CD8-positive, alpha-beta memory T cell (primary cell): ENCODE measurements at places on chromosomes 3 and 15. TPM values are rescaled to one million over a fixed set of nuclear protein-coding genes. Genes with fewer than 3 reads are reported as not detected.

The PTPRG gene
- not detected for total RNA-seq

The CHL1 gene
- not detected for total RNA-seq

The TUBGCP5 gene
- 20.0 TPM for total RNA-seq

The NDN gene
- total RNA-seq = 1.2 TPM

The PARL gene
- 95.9 TPM for total RNA-seq

The GREM1 gene
- not detected for total RNA-seq

The CCDC54 gene
- not detected for total RNA-seq

The HOMER2 gene
- total RNA-seq = 14.1 TPM

The TEX55 gene
- not detected for total RNA-seq

The SLTM gene
- total RNA-seq = 111 TPM

The PTX3 gene
- total RNA-seq = not detected

The TMEM108 gene
- total RNA-seq = not detected

The MYRIP gene
- not detected for total RNA-seq

The ADAMTS17 gene
- total RNA-seq = 1.2 TPM

The CYP1A1 gene
- total RNA-seq = 2.6 TPM

The FEZF2 gene
- not detected for total RNA-seq

The DAPK2 gene
- 5.5 TPM for total RNA-seq

The SAMMSON gene
- not detected for total RNA-seq

The IMPG2 gene
- 0.20 TPM for total RNA-seq

The CLRN1 gene
- not detected for total RNA-seq

The CASR gene
- total RNA-seq = not detected

The LYZL4 gene
- total RNA-seq = not detected

The CLDN18 gene
- total RNA-seq = not detected

The HRG gene
- total RNA-seq = not detected

The ZNF502 gene
- total RNA-seq = 1.7 TPM

The ADPRH gene
- total RNA-seq = 7.9 TPM

The NPAP1 gene
- not detected for total RNA-seq

The CD80 gene
- total RNA-seq = 16.8 TPM

The A4GNT gene
- not detected for total RNA-seq

The SLC24A5 gene
- total RNA-seq = not detected

The TLR9 gene
- 0.16 TPM for total RNA-seq

The SPSB4 gene
- total RNA-seq = not detected

The INSYN1 gene
- total RNA-seq = not detected

The DCBLD2 gene
- total RNA-seq = 1.5 TPM

The TTLL13 gene
- total RNA-seq = 0.80 TPM

The LMAN1L gene
- not detected for total RNA-seq

The DPPA4 gene
- not detected for total RNA-seq

The PLS1 gene
- 4.1 TPM for total RNA-seq

The AMOTL2 gene
- total RNA-seq = not detected

The GOLGA8T gene
- total RNA-seq = not detected

The CLEC3B gene
- not detected for total RNA-seq

The ETV5 gene
- 1.3 TPM for total RNA-seq

The CTXN2 gene
- not detected for total RNA-seq

The CFAP20DC gene
- total RNA-seq = 1.8 TPM

The SLC28A2 gene
- not detected for total RNA-seq

The LRRC31 gene
- total RNA-seq = not detected

The GABRR3 gene
- not detected for total RNA-seq

The MCF2L2 gene
- 2.8 TPM for total RNA-seq

The PTPN9 gene
- total RNA-seq = 22.0 TPM

The GTF2A2 gene
- 228 TPM for total RNA-seq

The TMEM212 gene
- not detected for total RNA-seq

The AAGAB gene
- 66.6 TPM for total RNA-seq

The GOLGA8S gene
- total RNA-seq = not detected

The FXR1 gene
- total RNA-seq = 135 TPM

The ZPLD1 gene
- not detected for total RNA-seq
